ENCODE measurements at places on chromosomes 5 and 9.
A peak's percentile ranks its signal among the peaks of the same experiment; 100 is the strongest.

GRCh38 chr5:67992923-67993322, 222.6 kb upstream of the PIK3R1 start:
- no peak for DNase-seq

- DNase-seq = no peak
Observed at GRCh38 chr9:90016272-90016671, 411.5 kb downstream of the GADD45G start.

GRCh38 chr9:125239631-125240597, 1.2 kb downstream of the HSPA5 start:
- DNase-seq = no peak

GRCh38 chr5:173472164-173472563, 143.9 kb upstream of the STC2 start:
- no peak for DNase-seq

DNA sequence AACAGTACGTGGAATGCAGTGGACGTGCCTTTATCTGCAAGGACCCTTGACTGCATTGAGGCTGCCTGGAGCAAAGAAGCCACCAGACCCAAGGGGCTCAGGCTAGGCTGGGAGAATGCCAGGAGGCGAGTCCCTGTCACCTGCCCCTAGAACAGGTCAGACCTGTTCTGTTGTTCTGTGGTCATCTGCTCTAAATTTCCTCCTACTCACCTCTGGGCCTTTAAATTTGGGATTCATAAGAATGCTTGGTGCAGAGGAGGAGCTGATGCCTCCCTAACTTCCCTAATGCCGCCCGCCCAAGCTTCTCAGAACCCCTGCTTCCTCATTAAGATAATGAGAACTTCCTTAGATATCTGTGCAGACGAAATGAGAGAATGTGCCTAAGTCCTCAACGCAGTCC, 32.0 kb downstream of the DAPK1 start:
- no peak for DNase-seq

DNA sequence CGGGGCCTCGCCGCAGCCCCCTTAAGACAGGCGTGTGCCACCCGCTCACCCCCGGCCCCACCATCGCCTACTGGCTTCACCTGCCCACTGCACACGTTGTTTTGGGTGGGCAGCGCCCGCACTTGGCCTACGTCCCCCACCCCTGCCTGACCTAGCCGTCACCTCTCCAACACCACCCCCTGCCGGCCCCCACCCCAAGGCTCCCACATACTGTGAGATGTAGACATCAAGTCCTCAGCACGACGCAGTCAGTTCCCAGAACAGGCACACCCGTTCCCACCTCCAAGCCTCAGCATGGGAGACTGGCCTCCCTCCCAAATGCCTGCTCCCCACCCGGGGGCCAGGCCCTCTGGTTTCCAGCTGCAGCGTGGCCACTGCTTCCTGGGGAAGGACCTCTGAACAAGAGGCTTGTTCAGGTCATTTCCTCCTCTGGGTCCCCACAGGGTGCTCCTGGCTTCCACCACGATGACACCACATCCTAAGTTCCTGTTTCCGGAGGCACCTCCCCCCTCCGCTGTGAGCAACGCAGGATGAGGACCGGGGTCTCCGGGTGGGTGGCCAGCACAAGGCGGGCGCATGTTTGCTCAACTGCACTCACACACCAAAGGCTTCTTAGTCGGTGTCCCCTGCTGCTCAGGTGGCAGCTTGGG, 11.3 kb downstream of the DBN1 start:
- DNase-seq = no peak

DNA sequence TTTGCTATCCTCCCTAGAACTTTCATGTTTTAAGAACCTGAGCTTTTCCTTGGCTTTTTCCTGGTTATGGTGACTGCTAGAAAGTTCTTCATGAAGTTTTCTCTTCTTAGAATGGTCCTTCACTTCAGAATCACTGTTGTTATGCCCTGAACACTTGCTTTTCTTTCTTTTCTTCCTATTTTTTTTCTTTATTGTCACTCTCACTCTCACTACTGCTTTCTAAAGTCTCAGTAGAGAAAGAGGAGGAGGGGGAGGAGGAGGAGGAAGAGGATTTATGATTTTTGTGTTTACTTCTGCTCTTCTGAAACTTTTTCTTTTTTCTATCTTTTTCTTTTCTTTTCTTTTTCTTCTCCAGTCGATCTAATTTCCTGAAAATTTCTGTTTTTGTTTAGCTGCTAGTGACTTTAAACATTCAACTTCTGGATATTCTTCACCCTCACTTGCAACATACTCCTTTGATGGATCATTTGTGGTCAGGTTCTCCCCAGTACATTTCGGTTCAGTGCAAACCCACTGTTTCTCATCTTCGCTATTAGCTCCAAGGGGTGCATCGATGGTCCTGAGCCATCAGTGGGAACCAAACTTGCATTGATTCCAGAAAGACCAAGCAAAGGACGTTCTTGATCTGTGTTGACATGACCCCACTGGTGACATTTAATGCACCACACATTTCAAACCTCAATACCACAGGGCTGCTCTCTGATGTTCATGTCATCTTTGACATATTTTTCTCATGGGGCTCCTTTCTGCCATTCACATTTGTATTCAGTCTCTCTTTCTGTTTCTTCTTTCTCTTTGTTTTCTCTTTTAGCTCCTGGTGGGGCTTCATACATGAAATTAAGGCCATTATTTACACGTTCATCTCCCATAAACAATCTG, 81.6 kb upstream of the HAND1 start:
- DNase-seq = no peak

- no peak for DNase-seq
Observed at GRCh38 chr5:169439362-169439761, 138.4 kb upstream of the SLIT3 start.

GRCh38 chr9:110261632-110262031, 5.3 kb upstream of the TXN start:
- no peak for DNase-seq

DNA sequence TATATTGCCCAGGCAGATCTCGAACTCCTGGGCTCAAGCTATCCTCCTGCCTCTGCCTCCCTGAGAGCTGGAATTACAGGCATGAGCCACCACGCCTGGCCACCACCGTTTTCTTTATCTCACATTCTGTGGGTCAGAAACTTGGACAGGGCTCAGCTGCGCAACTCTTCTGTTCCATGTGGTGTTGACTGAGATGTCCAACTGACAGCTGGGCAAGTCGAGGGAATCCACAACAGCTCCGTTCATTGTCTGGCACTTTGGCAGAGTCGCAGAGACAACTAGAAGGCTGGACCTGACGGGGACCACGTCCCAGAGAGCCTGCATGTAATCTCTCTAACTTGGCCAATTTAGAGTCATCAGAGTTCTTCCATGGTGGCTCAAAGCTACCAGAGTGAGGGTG, 36.2 kb upstream of the AOPEP start:
- DNase-seq = no peak

DNA sequence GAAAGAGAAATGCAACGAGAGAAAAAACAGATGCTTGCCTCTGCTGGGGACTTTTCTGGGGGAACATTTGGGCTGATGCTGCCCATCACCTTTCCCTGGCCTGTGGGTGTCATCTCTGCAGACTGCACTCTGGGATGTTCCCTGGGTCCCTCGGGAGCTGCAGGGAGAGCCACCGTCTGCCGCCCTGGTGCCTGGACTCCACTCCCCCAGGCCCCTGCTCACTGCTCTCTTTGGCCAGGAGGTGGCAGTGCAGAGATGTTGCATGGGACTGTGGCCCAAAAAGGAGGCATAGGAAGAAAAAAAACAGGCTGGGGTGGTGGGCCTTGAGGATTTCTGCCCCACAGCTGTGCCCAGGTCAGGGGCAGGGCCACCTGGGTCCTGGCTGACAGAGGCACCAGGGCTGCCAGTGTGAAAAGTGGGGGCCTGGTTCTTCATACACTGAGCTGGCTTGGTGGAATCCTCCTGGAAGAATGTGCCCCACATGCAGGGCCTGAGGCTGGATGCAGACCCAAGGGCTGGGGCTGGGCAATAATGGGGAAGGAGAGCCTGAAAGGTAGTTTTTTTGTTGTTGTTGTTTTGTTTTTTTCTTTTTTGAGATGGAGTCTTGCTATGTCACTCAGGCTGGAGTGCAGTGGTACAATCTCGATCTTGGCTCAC, 353.6 kb downstream of the SLIT3 start:
- DNase-seq = peak; percentile 38

GRCh38 chr5:3333105-3333504, 262.5 kb upstream of the IRX1 start:
- DNase-seq = no peak

- DNase-seq = no peak
Observed at GRCh38 chr5:140317859-140318258, 15.0 kb upstream of the PFDN1 start.

DNA sequence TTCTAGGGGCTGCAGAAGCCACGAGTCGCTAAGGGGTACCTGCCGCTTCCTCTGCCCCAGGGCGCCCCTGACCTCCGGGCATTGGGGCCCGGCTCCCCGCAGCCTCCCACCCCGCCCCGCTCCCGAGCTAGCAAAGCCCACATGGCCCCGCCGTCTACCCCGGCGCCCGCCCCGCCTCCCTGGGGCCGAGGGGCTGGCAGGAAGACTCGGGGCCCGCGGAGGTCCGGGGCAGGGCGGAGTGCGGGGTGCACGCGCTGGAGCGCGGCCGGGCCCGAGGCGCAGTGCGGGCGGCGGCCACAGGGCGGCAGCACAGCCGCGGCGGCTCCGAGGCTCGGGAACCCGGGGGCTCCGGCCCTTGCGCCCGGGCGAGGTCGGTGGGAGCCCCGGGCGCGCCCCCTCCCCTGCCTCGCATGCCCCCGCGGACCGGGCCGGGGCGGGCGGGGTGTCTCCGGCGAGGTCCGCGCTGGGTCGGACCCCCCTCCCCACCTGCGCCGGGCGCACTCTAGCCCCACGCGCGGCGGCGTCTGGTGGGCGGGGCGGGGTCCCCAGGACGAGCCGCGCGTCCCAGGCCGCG, 6.7 kb downstream of the NRARP start:
- no peak for DNase-seq

DNA sequence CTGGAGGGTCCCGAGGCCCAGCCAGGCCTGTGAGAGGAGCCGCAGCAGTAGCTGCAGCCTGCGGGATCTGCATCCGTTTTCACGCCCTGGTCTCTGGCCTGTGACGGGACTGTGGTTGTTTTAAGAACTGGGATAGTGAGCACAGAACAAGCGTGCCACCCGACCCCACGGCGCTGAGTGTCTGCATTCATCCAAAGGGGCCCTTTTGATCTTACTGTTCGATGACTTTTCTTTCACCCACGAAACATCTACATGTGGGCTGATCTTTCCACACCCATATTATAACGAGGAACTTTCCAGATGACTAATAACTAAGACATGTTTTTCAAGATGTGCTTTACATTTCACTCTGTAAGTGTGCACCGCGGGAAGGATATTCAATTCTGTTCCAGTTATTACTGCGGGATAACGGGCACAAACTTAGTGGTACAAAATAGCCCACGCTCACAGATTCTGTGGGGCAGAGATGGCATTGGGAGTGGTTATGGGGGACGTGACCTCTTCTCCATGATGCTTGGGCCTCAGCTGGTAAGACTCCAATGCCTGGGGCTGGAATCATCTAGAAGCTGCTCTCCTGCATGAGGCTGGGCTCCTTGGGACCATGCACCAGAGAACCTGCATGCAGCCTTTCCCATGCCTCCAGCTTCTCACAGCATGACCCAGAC, 165.0 kb downstream of the SYK start:
- no peak for DNase-seq

- DNase-seq = no peak
Observed at GRCh38 chr9:101567725-101568350, 26.9 kb downstream of the PPP3R2 start.

GRCh38 chr9:108772301-108772894, 83.4 kb downstream of the ACTL7B start:
- no peak for DNase-seq

DNA sequence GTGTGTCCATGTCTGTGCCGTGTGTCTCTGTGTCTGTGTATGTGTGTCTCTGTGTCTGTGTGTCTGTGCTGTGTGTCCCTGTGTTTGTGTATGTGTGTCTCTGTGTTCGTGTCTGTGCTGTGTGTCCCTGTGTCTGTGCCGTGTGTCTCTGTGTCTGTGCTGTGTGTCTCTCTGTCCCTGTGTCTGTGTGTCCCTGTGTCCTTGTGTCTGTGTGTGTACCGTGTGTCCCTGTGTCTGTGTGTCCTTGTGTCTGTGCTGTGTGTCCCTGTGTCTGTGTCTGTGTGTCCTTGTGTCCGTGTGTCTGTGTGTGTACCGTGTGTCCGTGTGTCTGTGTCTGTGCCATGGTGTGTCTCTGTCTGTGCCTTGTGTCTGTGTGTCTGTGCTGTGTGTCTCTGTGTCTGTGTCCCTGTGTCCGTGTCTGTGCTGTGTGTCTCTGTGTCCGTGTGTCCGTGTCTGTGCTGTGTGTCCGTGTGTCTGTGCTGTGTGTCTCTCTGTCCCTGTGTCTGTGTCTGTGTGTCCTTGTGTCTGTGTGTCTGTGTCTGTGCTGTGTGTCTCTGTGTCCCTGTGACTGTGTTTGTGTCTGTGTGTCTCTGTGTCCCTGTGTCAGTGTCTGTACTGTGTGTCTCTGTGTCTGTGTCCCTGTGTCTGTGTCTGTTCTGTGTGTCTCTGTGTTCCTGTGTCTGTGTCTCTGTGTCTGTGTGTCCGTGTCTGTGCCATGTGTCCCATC, 23.2 kb downstream of the CACNA1B start:
- DNase-seq = no peak

DNA sequence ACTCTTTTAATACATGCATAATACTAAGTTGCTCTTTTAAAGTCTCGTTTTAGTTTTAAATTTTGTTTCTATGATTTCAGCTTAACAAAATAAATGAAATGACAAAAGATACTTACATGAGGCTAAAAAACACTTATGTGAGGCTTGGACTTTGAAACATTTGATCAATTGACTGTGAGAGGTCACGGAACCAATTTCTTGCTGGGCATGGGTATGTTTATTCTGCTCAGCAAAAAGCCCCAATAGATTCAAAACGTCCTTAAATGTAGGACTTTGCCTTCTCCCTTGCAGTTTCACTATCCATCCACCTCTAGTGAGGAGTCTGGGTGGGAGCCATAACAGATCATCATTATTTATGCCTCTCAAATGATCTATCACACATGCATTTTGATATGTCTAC, 191.9 kb downstream of the ZSWIM6 start:
- DNase-seq = no peak

DNA sequence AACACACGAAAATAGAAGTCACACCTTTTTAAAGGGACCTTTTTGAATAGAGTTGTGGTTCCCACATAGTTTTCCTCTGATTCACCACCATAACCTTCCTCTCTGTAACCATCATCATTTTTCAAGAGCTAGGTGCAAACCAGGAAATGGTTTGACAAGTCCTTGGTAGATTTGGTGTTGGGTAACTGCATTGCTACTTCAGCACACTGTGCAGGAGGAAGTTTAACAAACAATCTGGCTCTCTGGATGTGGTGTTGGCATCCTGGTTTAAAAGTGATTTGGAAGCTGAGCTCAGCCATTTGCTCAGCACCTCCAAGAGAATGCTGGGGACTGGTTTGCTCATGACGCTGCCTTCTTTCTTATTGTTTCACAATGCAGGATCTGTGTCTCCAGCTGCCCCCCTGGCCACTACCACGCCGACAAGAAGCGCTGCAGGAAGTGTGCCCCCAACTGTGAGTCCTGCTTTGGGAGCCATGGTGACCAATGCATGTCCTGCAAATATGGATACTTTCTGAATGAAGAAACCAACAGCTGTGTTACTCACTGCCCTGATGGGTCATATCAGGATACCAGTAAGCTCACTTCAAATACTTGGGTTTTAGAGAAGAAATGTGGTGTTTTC, 213.1 kb downstream of the RFK start:
- no peak for DNase-seq

- no peak for DNase-seq
Observed at GRCh38 chr9:126707083-126707482, 93.4 kb downstream of the LMX1B start.

GRCh38 chr5:53362521-53362941, 117.9 kb upstream of the FST start:
- DNase-seq = no peak
